ENCODE measurements at places on chromosomes 11 and 22.

GRCh38 chr11:128201801-128202200, 385.6 kb downstream of the ETS1 start:
- no peak for DNase-seq

DNA sequence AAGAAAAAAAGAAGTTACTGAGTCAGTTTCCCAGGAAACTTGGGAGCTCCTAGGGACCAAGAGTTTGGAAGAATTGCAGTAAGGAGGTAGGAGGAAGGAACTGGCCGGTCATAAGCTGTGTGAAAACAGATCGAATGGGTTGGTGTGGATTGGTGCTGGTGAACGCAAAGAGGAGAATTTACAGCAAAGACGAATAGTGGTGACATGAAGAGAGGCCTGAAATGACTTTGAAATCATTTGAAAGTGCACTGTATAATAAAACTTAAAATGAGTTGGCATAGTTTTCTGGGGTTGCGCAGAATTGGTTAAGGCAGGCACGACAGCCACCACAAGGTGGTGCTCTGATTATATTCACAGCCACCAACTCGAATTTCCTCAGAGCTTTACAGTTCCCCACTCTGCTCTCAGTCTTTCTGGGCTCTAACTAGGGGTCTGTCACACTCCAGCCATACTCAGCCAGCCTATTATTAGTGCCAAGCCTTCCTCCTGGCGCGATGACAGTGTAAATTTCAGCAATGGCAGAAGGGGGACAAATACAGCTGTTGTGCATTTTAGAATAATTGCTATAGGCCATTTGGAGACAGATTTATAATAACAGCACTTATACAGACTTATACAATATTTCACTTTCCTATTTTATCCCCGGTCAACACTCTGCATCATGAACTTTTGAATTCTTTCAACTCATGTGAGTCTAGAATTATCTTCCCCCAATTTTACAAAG, 8.3 kb upstream of the HTR3B start:
- no peak for DNase-seq

GRCh38 chr11:123351375-123351774, 78.7 kb upstream of the GRAMD1B start:
- DNase-seq, result no peak

DNA sequence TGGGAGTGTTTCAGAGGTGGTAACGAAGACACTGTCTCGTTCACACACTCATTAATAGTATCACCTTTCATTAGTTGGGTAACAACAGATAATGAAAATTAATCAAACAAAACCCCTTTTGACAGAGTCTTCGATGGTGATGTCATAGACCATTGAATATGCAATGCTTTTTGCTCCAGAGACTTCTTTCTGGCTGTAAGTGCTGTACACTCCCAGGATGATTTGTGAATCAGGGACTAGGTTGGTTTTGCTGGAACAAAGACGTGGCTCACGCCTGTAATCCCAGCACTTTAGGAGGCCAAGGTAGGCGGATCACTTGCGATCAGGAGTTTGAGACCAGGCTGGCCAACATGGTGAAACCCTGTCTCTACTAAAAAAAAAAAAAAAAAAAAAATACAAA, 9.5 kb upstream of the RASSF10 start:
- no peak for DNase-seq

DNA sequence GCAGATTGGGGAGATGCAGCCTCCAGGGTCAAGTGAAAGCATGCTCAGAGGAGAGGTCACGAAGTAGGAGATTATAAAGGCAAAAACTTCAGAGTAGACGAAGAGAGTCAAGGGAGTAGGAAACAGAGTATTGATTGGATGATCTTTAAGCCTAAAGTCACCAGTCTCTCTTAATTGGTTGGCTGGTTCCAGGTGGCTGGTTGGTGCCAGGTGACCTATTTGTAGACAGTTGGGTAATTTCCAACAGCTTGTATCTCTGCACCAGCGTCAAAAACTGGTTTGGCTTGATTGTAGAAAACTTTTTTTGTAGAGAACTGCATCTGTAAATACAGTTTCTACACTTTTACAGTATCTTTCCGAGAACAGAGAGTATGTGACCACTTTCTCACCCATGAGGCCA, 75.7 kb upstream of the CCDC90B start:
- no peak for DNase-seq

GRCh38 chr22:19477321-19478044, 1.5 kb downstream of the UFD1 start:
- no peak for DNase-seq

DNA sequence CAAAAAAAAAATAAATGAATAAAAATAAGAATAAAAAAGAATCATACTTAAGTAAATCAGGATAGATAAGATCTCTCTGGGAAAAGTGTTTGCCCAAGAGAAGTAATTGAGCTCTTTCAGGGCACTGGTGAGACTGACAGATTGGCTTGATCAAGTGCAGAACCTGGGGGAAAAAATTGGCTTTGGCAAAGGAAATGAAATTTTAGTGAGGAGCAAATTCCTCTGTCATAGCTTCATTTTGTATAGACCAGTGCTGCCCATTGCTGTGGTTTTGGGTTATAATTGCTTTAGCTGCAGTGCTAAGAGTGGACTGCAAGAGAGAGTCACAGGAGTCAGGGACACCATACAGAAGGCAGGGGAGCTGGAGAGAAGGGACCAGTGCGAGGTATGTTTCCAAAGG, 35.7 kb downstream of the SFI1 start:
- no peak for DNase-seq

- DNase-seq, result no peak
Measured at GRCh38 chr11:5366856-5367255, 15.5 kb downstream of the OR51B6 start.

DNA sequence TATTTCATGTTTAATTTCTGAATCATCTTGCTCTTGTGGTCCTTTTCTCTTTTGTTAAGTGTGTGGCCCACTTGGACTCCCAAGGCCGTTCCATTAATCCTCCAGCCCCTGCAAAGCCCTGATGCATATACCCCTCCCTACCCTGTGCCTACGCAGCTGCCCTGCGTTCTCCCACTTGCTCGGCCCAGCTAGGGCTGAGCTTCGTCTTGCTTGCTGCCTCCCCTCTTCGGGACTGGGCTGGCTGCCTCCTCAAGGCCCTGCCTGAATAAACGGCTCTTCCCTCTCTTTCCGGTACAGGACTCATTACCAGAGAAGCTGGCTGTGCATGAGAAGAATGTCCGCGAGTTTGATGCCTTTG, 28.5 kb downstream of the ARHGAP1 start:
- DNase-seq, result no peak

DNA sequence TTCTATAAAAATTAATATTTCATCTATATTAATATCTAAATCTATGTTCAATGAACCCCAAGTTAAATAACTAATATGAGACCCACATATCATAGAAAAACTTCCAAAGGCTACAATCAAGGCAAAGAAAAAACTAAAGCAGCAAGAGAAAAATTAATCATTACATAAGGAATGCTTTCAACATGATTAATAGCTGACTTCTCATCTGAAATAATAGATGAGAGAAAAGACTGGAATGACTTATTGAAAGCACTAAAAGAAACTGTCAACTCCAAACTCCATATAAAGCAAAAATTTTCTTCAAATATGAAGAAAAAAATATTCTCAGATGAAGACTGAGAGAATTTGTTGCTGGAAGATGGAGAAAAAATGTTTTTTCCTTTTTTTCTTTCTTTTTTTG, 13.0 kb downstream of the TRIM5 start:
- DNase-seq, result no peak

- no peak for DNase-seq
Measured at GRCh38 chr22:42414565-42415303, 17.5 kb downstream of the NFAM1 start.

- no peak for DNase-seq
Measured at GRCh38 chr11:132072858-132073211, 702.4 kb downstream of the NTM start.

DNA sequence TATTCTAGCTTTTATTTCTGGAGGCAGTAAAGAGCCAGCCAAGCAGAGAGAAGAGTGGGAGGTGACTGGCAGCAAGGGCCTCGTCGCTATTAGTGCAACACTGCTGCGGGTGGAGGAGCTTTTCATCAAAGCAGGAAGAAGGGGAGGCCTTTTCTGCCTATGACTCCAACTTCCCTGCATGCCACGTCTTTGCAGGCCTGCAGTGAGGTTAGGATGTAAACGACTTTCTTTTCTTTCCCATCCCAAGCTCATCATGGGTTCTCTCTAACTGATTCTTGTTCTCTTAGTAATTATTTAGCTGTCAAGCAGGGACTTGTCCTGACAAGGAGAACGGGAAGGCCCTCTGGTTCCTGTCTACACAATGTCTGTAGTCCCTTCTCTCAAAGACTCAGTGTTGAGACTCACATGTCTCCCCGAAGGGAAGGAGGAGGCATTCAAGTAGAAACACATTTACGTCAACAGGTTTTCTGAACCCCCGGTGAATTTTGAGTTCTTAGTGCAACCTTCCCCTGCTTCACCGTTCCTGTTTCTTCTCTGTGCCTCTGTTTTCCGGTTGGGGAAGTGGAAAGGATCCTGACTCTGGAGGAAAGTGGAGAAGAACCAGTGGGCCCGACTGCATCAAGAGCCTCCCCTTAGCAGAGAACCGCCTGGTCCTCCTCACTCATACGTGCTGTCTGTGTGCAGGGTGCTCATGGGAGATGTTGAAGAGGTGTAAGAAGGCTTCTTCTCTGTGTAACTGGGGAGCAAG, 56.9 kb downstream of the PACS1 start:
- DNase-seq, result peak; percentile 53

DNA sequence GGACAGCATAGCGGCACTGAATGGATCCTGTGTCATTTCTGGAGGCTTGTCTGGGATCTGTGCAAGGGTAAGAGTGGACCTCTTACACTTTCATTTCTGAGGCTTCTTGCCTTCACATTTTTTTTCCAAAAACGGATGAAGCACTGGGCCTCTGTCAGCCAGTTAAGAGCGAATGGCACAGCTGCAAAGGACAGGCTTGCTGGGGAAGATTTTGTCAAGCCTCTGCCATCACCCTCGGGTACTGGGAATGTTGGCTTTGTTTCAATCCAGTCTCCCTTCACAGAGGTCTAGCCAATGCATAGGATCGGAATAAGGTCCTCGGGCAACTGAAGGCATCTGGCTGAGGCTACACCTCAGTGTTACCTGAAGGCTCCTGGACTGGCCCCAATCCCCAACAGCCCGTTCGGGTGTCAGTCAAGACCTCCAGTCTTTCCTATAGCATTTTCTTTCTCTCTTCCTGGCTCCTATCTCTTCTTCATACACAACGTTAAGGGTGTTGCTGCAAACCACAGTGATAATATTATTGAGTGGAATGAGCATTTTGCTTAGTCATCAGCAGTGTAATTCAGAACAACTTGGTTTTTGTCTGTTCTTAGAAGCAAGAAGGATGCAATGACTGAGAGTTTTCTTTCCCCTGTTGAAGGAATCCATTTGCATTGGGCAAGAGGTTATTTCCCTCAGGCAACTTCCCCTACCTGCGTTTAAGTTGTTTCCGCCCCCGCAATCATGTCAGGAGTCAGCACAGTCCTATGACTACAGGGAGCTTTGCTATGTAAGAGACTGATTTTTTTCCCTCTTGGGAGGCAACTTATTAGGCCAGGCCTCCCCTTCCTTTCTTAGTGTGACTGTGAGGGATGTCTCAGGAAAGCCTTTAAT, 22.8 kb downstream of the NPAT start:
- DNase-seq, result peak; percentile 56

DNA sequence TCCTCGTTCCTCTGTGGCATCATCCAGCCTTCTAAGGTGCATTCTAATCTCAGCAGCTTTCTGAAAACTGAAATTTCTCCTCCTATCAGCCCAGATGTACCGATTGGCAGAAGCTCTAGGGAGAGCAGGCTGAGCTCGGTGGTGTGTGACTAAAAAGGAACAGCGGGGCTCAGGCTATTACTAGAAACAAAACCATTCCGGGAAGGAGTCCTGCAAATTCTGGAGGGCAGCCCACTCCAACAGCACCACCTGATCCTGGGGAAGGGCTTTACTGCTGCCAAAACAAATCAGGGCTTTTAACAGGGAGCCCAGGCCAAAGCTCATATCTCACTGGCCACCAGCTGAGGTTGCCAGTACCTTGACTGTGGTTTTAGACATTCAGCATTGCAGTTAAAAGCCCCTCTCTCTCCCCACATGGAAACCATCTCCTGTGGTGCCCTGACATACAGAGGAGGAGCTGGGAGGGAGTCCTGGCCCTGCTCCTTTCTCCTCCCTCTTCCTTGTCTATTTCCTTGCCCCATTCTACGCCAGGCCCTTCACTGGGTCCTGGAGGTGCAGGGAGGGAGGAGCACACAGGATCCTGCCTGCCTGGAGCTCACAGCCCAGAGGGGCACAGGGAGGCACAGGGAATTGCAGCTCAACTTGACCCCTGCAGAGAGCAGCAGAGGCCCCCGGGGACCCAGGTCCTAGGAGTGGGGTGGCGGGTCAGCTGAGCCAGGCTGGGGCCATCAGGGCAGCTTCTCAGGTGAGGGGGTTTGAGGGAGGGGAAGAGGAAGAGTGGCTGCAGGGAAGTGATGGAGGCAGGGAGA, 889 bp downstream of the PLAAT4 start:
- no peak for DNase-seq

DNA sequence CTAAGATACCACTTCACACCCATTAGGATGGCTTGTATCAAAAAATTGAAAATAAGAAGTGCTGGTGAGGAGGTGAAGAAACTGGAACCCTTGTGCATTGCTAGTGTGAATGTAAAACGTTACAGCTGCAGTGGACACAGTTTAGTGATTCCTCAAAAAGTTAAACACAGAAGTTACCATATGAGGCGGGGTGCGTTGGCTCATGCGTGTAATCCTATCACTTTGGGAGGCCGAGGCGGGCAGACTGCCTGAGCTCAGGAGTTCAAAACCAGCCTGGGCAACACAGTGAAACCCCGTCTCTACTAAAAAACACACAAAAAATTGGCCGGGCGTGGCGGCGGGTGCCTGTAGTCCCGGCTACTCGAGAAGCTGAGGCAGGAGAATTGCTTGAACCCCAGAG, 43.5 kb downstream of the SGSM3 start:
- DNase-seq, result no peak

GRCh38 chr11:43521471-43521870, 159.1 kb upstream of the HSD17B12 start:
- no peak for DNase-seq

- no peak for DNase-seq
Measured at GRCh38 chr11:72221386-72222075, 3.0 kb upstream of the INPPL1 start.

DNA sequence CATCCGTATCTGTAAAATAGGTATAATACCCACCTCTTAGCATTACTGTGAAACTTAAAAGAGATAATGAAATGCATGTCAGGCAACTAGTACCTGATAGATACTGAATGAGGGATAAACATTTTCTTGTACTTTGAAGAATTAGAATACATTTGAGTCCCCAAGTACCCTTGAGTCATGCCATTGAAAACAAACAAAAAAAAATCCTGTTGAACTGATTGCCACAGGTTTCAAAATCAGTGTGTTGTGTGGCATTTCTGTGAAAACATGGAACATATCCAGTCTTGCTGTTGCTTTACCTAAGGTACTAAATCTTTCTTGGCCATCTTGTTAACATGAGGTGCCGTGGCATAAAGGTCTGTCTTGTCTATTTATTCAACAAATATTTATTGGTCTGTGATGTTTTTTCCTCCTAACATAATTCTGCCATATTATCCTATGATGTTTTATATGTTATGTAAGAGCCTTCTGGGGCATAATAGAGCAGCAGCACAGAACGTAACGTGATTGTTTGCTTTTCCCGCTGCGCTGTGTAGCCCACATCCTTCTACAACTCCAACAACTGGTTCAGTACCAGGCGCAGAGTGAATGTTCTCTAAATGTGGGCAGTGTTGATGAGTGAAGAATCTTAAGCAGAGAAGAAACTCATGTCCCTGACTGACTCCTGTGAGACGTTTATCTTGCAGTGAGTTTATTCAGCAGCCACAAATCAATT, 79.3 kb upstream of the RAB1B start:
- no peak for DNase-seq

- DNase-seq, result no peak
Measured at GRCh38 chr11:126487711-126488110, 132.2 kb downstream of the ST3GAL4 start.

GRCh38 chr22:43235445-43236409, 48.8 kb upstream of the TTLL12 start:
- DNase-seq, result no peak
